Activated CD4-positive, alpha-beta T cell treated with anti-CD3 and anti-CD28 coated beads, Interleukin-2, amount 10 ng/mL, durations not matched to agents 7 days and 5 days (primary cell): ENCODE measurements at places on chromosomes 1 and 21.

GRCh38 chr21:25582888-25583287 is 24.4 kb downstream of the MRPL39 start:
- peak overlapping the region; percentile 14 for H3K27ac ChIP-seq
- no peak for DNase-seq
- H3K36me3 ChIP-seq: peaks cover 56% of the 10 kb centered on the region
- no peaks in the 10 kb centered on the region for H3K27me3 ChIP-seq

DNA sequence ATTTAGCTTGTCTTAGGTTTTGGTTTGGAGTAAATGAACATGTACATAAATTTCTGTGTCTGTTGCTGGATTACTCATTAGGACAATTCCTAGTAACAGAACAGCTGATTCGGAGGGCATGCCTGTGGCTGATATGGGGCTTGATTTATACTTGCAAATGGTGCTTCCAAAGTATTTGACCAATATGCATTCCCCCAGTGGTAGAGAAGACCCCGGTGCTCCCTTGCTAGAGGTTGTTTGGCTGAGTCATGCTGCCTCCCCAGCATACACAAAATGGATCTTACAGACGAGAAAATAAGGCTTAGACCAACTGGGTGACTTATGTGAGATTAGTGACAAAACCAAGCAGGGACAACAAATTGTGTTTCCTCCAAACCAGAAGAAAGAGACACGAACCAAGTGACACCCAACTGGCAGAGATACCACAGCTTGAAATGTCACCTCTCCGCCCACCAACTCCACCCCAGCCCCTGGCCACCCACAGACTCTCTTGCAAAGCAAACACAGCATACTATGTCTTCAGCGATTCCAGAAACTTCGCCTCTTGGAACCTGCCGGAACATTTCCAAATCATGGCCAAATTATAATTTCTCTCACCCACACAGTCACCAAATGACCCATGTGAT is 75.9 kb upstream of the ETS2 start:
- H3K27ac ChIP-seq: no peak overlapping the region
- H3K27me3 ChIP-seq: peaks cover 17% of the 10 kb centered on the region
- peaks cover 11% of the 10 kb centered on the region for H3K4me1 ChIP-seq
- H3K4me3 ChIP-seq: no peak overlapping the region

GRCh38 chr1:25504706-25505595 is 38.5 kb upstream of the LDLRAP1 start:
- DNase-seq: no peak
- peak overlapping the region; percentile 19 for H3K27ac ChIP-seq
- peaks cover 2% of the 10 kb centered on the region for H3K27me3 ChIP-seq
- peaks cover 2% of the 10 kb centered on the region for H3K36me3 ChIP-seq

- DNase-seq: no peak
- H3K36me3 ChIP-seq: no peaks in the 10 kb centered on the region
- peaks cover 4% of the 10 kb centered on the region for H3K4me1 ChIP-seq
- no peak overlapping the region for H3K27ac ChIP-seq
- H3K4me3 ChIP-seq: no peak overlapping the region
Measured at GRCh38 chr1:247370786-247371732, 39.4 kb upstream of the ZNF496 start.

- peaks cover 23% of the 10 kb centered on the region for H3K36me3 ChIP-seq
- no peaks in the 10 kb centered on the region for H3K27me3 ChIP-seq
- no peak overlapping the region for H3K4me3 ChIP-seq
- peaks cover 12% of the 10 kb centered on the region for H3K4me1 ChIP-seq
- no peak for DNase-seq
Measured at GRCh38 chr1:25765136-25765922, 34.7 kb upstream of the SELENON start.

DNA sequence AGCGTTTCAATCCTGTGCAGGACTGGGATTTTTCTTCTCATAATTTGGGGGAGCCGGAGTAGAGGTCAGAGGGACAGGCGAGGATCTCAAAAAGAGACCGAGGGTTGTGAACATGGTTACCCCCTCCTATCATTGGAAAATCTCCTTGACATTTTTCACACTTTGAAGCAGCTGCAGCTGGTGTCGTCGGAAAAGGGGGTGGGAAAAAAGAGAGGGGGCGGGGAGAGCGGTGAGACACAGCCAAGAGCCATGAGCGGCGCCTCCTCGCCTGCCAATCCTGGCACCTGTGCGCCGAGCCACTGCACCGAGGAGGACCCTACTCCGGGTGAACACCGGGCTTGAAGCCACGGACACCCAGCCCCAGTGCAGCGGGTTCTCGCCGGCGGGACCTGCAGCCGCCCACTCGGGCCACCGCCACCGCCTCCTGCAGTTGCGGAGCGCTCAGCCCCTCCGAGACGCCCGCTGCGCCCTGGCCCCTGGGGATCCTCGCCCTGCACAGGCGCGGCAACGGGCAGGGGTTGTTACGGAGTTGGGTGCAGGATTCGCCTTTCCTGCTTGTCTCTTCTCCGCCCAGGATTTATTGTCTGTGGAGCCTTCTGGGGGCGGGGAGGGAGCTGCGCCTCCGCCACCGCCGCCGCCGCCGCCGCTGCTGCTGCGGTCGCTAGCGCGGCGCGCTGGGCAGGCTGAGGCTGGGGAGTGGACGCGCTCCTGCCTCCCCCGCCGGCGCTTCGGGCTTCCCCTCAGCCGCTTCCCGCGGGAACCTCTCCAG is at the start of gene LRRC7:
Gene LRRC7 (plus strand): TSS at position 271 of the 769 bp plus-strand sequence. CDS start 718 bp downstream, outside the sequence.
- peaks cover 2% of the 10 kb centered on the region for H3K36me3 ChIP-seq
- peaks cover 11% of the 10 kb centered on the region for H3K4me1 ChIP-seq
- DNase-seq: no peak
- H3K27me3 ChIP-seq: peaks cover 45% of the 10 kb centered on the region
- H3K27ac ChIP-seq: no peak within 1 kb of the TSS

DNA sequence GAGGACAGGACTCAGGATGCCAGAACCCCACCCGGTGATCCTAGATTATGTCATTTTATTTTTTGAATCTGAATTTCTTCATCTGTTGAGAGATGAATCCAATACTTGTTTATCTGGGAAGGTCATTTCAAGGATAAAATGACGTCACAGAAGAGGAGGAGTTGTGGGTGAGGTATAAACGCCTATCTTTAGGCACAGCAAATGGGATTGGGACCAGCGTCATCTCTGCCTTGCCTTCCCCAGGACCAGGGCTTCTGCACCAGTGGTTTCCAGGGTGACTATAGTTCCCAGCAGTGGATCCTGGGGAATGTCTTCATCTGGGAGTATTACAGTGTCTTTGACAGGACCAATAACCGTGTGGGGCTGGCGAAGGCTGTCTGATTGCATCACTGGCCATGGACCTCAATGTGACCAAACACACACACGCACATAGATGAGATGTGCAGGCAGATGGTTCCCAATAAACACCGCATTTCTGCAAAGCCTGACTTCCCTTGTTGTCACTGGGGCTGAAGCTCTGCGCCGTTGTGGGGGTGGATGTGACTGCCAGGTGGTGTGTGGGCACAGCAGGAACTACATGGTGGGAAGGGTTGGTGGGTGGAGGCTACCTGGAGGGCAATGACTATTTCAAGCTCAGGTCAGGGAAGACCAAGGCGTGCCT is 28.1 kb downstream of the KCNA10 start:
- H3K4me1 ChIP-seq: no peaks in the 10 kb centered on the region
- no peak overlapping the region for H3K4me3 ChIP-seq
- H3K27me3 ChIP-seq: no peaks in the 10 kb centered on the region
- no peak overlapping the region for H3K27ac ChIP-seq
- H3K36me3 ChIP-seq: no peaks in the 10 kb centered on the region

DNA sequence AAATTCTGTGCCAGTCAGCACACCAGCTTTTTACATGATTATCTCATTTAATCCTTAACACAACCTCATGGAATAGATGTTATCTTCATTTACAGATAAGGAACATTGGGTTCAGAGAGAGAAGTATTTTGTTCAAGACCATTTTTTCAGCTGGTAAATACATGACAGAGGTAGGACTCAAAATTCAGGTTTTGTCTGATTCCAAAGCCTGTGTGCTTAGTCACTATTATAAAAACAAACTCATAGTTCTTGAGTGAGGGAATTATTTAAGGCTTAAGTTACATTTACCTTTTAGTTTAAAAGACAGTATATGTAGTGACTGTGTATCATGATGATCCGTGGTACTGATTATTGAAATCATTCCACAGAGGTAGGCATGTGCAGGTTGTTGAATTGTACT is 125.2 kb downstream of the MAGI3 start:
- no peaks in the 10 kb centered on the region for H3K36me3 ChIP-seq
- no peak overlapping the region for H3K4me3 ChIP-seq
- no peak for DNase-seq

DNA sequence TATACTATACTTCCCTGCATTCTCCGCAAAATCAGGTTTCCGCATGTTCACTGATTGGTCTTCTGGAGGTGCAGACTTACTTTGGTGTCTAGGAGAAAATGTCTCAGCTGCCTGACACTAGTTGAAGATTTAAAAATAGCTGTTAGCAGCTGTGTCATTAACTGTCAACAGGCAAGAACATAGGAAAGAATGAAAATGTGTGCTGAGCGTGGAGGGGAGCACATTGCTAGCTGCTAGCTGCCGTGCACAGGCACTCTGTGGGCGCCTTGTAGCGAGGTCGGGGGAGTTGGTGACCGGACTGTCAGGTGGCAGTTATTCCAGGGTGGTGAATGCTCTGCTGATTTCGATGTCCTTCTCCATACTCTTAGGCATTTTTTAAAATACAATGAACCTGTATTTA is 5.2 kb downstream of the FAAH start:
- peaks cover 4% of the 10 kb centered on the region for H3K27me3 ChIP-seq
- no peak overlapping the region for H3K4me3 ChIP-seq
- no peak for DNase-seq
- no peak overlapping the region for H3K27ac ChIP-seq

DNA sequence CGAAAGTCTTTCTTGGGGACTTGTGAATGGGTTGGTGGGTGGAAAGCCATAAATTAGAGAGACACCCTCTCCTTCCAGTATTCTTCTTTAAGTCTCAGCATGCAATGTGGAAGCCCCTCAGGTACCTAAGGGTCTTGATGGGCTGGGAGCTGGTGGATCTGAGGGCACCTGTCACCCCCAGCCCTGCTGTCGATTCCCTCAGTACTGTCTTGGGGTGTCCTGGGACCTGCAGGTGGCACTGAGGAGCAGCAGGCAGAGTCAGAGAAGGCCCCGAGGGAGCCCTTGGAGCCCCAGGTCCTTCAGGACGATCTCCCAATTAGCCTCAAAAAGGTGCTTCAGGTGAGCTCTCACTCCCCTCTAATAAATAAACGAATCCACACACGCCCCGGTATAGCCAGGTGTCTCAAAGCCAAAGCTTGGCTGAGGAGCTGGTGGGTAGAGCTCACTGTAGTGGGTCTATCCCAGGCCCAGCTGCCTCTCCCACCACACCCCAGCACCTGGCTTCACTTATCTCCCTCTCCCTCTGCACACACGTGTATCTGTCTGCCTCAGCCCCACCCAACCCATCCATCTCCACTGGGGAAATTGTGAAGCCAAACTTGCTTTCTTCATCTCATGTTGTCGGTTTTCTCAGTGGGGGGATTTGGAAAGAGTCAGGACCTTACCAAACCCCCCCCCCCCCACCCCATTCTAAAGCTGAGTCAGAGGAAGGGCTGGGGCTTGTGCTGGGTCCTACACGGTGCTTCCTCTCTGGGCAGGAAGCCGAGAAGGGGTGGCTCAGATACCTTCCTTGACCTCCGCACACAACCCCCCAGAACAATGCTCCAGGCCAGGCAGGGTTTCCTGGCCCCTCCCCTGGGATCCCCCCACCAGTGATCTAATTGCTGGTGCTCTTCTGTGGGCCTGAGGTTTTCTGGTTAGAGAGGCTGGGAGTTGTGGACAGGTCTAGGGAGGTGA is 1.6 kb downstream of the ADAM15 start:
- peak; percentile 37 for DNase-seq
- no peaks in the 10 kb centered on the region for H3K27me3 ChIP-seq
- H3K27ac ChIP-seq: peak overlapping the region; percentile 68
- H3K4me3 ChIP-seq: peak overlapping the region; percentile 79

GRCh38 chr21:26679284-26679683 is 106.2 kb upstream of the CYYR1 start:
- no peak overlapping the region for H3K4me3 ChIP-seq
- DNase-seq: no peak

DNA sequence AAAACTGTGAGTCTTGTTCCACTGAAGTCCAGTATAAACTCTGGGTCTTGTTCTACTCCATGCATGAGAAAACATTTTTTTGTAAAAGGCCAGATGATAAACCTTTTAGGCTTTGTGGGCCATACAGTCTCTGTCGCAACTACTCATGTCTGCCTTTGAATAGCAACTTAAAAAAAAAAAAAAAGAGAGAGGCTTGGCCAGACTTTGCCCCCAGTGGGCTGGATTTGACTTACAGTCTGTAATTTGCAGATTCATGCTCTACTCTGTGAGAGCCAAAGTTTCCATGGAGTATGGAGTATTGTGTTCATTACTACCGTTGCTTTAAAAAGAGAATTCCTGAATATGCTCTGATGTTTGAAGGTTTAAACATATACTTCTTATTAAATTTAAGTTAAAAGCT is 654.9 kb upstream of the PKN2 start:
- DNase-seq: no peak
- peaks cover 4% of the 10 kb centered on the region for H3K27me3 ChIP-seq
- H3K4me1 ChIP-seq: no peaks in the 10 kb centered on the region

- no peaks in the 10 kb centered on the region for H3K36me3 ChIP-seq
- peaks cover 7% of the 10 kb centered on the region for H3K4me1 ChIP-seq
- no peak overlapping the region for H3K27ac ChIP-seq
Measured at GRCh38 chr1:24874056-24874455, 56.0 kb downstream of the RUNX3 start.

- H3K4me3 ChIP-seq: no peak overlapping the region
- H3K27me3 ChIP-seq: no peaks in the 10 kb centered on the region
- no peak overlapping the region for H3K27ac ChIP-seq
- H3K36me3 ChIP-seq: no peaks in the 10 kb centered on the region
- no peaks in the 10 kb centered on the region for H3K4me1 ChIP-seq
Measured at GRCh38 chr1:159877695-159878444, 15.4 kb upstream of the VSIG8 start.

GRCh38 chr1:205430696-205431305 is 8.9 kb upstream of the LEMD1 start:
- peaks cover 7% of the 10 kb centered on the region for H3K4me1 ChIP-seq
- H3K27ac ChIP-seq: no peak overlapping the region
- DNase-seq: peak; percentile 47
- H3K4me3 ChIP-seq: peak overlapping the region; percentile 70

- H3K4me1 ChIP-seq: peaks cover 11% of the 10 kb centered on the region
- H3K27me3 ChIP-seq: no peaks in the 10 kb centered on the region
- DNase-seq: peak; percentile 83
- H3K4me3 ChIP-seq: no peak overlapping the region
- no peak overlapping the region for H3K27ac ChIP-seq
- peaks cover 8% of the 10 kb centered on the region for H3K36me3 ChIP-seq
Measured at GRCh38 chr1:169546087-169546995, 39.9 kb downstream of the F5 start.
